Jurkat, Clone E6-1 (cell line): ENCODE measurements at places on chromosomes 1 and 21.
A peak's percentile ranks its signal among the peaks of the same experiment; 100 is the strongest.

DNA sequence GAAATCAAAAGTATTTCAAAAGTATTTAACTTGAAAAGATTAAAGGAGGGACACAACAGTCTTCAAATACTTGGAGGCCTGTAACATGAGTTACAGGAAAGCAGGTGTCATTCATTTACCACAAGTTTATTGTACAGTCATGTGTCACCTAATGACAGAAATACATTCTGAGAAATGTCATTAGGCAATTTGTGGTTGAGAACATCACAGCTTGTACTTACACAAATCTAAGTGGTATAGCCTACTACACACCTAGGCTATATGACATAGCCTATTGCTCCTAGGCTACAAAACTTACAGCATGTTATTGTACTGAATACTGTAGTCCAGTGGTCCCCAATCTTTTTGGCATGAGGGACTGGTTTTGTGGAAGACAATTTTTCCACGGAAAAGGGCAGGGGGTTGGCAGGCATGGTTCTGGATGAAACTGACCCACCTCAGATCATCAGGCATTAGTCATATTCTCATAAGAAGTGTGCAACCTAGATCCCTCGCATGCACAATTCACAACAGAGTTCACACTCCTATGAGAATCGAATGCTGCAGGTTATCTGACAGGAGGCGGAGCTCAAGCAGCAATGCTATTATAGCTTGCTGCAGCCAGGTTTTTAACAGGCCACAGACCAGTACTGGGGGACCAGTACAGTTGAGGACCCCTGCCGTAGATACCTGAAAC is 25.0 kb upstream of the PHTF1 start:
- DNase-seq, result peak; percentile 67

DNA sequence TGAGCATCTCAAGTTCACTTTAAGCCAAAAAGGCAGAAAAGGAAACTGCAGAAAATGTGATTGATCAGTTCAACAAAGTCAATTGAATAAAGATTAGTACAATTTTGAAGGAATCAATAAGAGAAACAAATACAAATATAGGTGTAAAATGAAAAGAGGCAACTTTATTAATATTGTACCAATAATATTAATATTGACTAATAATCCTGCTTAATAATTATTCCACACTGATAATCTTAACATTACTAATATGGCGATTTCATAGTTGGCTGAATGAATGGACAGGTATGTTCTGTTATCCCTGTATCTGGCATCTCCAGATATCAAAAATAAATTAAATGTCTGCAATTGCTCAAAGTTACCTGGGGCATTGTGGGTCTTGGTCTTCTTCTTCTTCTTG is 61.8 kb downstream of the PRKAB2 start:
- DNase-seq, result no peak

GRCh38 chr1:35708441-35708921 is 10.2 kb downstream of the C1orf216 start:
- DNase-seq, result no peak

DNA sequence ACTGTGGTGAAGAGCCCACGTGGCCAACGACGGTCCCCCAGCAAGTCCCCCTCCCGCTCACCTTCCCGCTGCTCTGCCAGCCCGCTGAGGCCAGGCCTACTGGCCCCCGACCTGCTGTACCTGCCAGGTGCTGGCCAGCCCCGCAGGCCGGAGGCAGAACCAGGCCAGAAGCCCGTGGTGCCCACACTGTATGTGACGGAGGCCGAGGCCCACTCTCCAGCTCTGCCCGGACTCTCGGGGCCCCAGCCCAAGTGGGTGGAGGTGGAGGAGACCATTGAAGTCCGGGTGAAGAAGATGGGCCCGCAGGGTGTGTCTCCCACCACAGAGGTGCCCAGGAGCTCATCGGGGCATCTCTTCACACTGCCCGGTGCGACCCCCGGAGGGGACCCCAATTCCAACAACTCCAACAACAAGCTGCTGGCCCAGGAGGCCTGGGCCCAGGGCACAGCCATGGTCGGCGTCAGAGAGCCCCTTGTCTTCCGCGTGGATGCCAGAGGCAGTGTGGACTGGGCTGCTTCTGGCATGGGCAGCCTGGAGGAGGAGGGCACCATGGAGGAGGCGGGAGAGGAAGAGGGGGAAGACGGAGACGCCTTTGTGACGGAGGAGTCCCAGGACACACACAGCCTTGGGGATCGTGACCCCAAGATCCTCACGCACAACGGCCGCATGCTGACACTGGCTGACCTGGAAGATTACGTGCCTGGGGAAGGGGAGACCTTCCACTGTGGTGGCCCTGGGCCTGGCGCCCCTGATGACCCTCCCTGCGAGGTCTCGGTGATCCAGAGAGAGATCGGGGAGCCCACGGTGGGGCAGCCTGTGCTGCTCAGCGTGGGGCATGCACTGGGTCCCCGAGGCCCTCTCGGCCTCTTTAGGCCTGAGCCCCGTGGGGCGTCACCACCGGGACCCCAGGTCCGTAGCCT is 46.8 kb downstream of the TRIM11 start:
- no peak for DNase-seq

DNA sequence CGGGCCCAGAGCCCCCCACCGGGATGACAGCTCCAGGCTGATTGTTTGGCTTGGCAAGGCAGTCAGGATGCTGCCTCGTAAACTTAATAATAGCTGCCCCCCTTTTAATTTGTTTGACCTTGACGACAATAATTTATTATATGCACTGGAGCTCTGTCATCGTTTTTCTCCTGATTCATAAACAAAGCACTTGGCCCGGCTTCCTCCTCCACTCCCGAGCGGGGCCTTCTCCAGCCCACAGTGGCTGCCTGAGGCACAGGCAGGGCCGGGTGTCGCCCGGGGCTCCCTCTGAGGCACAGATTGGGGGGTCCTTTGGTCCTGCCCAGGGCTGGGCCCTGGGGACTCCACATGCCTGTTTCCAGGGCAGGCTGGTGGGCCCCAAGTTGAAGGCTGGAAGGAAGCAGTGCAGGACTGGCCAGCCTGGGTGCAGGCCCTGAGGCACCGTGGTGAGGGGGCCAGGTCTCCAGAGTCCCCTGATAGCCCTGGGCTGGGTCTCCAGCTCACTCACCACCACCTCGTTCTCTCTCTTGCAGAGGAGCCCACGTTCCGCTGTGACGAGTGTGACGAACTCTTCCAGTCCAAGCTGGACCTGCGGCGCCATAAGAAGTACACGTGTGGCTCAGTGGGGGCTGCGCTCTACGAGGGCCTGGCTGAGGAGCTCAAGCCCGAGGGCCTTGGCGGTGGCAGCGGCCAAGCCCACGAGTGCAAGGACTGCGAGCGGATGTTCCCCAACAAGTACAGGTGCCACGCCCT is 52.0 kb upstream of the ARHGEF16 start:
- DNase-seq, result no peak

DNA sequence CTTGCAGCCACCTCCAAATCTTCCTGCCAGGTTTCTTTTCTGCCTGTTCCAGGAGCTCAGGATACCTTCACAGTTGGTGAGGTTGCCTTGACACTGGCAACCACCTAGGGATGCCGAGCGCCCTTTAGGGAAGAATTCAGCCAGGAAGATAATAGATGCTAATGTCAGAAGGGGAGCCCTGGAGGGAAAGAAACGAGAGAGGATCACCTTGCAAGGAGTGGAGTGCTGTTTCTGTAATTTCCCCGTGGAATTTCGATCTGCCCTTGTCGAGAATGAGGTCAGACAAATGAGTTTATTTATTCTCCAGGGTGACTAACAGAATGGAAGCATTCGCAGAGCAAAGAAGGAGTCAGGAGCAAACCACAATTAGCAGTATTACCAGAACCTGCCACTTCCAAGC is 315.8 kb upstream of the KAZN start:
- no peak for DNase-seq

GRCh38 chr1:84398175-84399155 is at the start of gene DNASE2B:
Gene DNASE2B (plus strand): TSS chr1:84398484. CDS start chr1:84398565, 81 bp downstream.
- DNase-seq, result no peak

GRCh38 chr1:156700736-156701531 is 4.4 kb downstream of the CRABP2 start:
- peak; percentile 72 for DNase-seq

DNA sequence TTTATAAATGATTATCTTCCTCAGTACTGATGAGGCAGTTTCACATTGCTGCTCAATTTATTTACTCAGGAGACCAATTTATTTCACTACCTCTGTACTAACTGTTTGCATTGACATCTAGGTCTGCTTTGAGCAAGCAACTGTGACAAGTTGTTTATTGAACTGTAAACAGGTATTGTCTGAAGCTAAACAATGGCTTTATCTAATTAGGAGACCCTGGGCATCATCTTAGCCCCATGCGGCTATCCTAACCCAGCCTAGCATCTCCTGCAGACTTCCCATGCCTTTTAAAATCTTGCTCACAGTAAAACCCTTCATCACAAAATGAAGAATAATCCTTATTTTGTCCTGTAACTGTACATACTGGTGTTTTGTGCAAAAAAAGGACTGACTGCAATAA is 348.2 kb downstream of the RWDD3 start:
- no peak for DNase-seq

DNA sequence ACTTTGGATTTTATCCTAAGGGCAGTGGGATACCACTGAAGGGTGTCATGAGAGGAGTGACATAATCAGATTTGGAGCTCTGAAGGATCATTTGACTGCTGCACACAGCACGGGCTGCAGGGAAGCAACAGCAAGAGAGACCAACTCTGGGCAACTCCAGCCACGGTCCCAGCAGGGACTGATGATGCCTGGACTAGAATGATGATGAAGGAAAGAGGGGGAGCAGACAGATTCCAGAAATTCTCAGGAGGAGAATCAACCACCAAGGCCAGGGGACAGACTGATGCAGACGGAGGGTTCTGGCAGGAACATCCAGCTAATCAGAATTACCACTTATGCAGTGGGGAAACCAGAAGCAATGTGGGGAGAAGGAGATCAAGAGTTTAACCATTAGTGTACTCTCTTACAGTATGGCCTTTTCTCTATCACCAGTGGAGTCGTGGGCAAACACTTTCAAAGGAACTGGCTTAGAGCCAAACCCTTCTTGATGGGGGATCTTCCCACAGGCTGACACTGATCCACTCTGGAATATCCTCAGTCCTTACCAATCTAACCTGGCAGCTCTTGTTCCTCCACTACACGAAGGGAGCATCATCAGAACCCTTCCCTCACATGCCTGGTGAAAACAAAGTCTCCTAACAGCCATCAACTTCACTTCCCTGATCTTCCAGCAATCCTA is 3.3 kb downstream of the URB1 start:
- DNase-seq, result no peak

DNA sequence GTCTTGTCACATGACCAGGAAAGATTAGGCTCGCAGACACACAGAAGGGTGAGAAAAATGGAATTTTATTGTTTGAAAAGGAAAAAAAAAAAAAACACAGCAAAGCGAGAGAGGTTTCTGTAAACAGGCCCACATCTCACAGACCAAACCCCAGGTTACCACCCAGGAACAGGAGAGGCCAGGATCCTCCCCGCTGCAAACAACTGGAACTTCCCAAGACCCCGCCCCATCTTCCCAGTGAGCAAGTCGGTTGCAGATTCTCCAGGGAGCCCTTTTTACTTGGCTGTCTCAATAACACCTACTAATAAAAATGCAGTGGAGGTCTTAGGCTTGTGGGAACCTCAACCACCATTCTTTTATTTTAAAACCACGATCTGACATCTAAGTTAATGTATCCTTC is 84.7 kb upstream of the ETS2 start:
- no peak for DNase-seq

DNA sequence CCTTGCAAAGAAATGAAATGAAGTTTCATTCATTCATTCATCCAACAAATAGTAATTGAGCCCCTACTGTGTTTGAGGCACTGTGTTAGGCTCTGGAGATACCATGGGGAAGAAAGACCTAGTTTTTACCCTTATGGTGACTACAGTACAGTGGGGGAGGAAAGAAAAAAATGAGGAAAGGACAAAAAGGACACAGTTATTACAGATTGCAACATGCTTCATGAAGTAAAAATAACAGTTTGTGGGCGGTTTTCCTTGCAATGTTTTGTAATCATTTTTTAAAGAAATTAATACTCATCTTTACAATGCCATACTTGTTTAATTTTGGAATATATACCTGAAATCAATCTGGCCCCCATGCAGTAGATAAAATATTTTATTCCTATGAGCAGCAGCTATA is 120.3 kb downstream of the TM2D1 start:
- no peak for DNase-seq

DNA sequence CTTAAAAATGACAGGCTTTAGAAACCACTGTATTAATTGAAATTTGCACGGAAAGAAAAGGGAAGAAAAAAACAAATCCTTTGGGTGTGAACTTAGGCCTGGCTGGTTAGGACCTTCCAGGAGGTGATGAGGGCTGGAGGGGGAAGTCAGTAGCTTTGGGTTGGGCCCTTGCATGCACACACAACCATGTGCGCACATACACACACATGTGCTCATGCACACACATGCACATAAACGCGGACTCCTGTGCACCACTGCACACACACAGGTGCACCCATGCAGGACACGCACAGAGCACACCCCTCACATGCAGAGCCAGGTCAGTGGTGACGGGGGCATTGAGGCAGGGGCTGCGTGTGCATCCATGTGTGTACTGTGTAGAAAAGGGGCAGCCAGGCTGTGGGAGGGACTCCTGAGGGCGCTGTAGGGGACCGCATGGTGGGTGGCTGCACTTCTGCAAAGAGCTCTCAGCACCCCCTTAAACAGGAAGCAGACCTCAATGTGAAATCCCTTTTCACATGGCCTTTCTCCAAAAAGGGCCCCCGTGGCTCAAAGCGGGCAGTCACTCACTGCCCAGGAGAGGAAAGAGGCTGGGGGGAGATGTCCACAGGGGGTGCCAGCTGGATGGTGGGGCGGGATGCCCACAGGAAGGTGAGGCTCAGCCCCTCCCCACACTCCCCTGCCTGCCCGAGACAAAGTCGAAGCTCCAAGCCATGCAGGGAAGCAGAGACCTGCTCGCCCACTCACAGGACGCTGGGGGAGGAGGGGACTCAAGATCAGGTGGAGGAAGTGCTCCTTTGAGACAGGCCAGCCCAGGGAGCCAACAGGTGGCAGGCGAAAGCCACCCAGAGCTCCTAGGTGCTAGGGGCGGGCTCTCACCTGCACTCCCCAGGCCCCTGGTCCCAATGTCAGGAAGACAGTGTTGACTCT is 95.2 kb downstream of the ITPKB start:
- no peak for DNase-seq

DNA sequence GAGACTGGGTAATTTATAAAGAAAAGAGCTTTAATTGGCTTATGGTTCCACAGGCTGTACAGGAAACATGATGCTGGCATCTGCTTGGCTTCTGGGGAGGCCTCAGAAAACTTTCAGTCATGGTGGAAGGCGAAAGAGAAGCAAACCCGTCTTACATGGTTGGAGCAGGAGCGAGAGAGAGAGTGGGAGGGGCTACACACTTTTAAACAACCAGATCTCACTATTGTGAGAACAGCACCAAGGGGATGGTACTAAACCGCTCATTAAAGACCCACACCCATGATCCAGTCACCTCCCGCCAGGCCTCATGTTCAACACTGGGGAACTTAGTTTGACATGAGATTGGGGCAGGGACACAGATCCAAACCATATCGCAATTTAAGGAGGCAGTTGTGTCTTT is 69.4 kb downstream of the PKN2 start:
- DNase-seq, result no peak

DNA sequence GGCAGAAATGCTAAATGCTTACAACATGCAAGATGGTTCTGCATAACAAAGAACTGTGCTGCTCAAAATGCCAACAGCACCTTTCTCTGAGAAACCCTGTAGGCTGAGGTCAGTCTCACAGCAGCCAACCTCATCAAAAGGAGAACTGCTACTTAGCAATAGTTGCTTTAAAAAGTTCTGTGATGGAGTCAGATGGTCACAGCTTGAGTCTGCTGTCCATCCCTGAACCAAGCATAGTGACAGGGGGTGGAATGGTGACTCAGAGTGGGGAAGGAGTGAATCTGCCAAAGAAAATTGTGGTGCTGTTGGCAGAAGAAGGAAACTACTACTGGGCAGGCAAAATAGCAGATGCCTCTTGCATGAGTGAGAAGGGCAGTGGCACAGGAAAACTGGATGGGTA is 106.0 kb upstream of the FAM78B start:
- DNase-seq, result no peak

- no peak for DNase-seq
Observed at GRCh38 chr1:181984006-181984405, 77.5 kb downstream of the ZNF648 start.
